ENCODE measurements at places on chromosomes 12 and 14.

DNA sequence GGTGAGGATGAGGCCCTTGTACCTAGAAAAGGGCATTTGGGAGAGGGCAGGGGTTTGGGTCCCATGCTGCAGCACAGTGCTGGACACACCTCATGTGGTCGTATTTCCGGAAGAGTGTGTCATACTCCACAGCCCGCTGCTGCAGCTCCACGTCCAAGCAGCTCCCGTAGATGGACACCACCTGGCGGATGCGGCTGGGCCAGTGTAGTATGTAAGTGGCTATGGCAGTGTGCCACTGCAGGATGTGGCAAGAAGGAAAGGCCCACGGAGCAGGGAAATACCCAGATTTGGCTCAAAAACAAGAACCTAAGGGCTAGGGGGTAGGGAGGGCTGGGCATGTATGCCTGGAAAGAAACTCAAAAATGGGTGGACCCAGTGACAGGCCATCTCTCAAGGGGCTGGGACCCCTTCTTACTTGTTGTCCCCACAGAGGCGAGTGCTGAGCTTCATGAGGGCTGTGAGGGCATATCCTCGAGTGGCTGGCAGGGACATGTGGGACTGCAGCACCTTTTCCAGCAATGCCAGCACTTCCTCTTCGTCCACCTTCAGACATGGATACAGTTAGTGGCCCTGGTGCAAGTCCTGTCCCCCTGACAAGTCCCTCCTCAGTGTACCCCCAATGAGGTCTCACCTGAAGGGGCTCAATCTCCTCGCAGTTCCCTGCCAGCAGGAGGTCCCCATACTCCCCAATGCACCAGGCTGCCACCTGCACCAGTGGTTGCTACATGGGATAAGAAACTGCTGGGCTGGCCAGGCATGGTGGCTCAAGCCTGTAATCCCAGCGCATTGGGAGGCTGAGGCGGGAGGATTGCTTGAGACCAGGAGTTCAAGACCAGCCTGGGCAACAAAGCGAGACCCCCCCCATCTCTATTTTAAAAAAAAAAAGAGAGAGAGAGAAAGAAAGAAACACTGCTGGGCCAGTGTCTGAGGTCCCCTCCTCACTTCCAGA lies 5.4 kb downstream of the AP1G2 start:
- no peak for DNase-seq

DNA sequence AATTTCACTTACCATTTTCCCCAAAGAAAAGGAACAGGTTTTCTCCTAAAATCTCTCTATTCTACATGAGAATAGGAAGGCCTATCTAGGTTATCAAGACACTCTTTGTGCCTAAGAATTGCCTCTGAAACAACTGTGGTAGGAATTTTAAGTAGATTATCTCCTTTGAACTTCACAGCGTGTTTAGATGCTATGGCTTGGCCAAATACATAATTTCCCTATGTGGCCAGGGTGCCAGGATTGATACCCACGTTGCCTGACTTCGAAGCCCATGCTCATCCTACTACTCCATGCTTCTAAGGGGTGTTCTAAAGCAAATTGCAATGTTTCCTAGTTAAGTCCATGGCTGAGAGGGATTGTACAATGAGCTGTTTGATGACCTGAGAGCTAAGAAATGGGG lies 241.5 kb upstream of the FBXO33 start:
- no peak for DNase-seq

DNA sequence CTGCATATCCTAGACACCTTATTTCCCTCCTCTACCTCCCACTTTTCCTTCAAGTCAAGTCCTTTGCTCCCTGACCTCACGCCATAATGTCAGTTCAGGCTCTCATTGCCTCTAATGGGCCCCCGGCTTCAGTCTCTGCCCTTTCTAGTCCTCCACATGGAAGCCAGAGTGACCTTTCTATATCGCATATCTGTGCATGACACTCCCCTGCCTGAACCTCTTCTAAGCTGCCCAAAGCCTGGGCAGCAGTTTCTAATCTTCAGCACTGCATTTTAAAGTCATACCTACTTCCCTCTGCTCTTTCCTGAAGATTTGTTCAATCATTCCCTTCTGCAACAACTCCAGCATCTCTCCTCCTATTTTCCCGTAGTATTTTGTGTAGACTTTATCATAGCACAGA lies 45.5 kb downstream of the ESR2 start:
- no peak for DNase-seq

GRCh38 chr14:90005939-90006530 lies 50.3 kb downstream of the TDP1 start:
- DNase-seq, result no peak

- DNase-seq, result no peak
Measured at GRCh38 chr14:93156693-93157369, 27.9 kb downstream of the MOAP1 start.
